Stimulated activated CD8-positive, alpha-beta memory T cell treated with anti-CD3 and anti-CD28 coated beads, Interleukin-4, amount 100 ng/mL, for 1 hour (primary cell): ENCODE measurements at places on chromosomes 2 and 18.
A peak's percentile ranks its signal among the peaks of the same experiment; 100 is the strongest.

DNA sequence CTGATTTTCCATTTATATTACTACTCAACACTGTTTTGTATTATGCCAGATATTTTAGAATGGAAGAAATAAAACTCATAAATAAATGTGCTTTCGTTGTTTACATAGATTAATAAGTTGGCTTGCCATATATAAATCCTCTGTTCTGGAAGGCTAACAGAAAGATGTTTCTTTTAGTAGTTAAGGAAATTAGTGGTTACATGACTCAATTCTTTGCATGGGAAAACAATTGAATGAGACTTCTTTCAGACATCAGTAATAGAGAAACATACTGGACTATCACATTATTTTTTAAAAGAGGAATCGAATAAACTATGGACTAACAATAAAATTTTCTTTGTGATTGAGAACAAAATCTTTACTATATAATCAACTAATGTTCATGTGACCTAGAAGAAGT, 336.5 kb downstream of the KCNS3 start:
- no peak for DNase-seq

DNA sequence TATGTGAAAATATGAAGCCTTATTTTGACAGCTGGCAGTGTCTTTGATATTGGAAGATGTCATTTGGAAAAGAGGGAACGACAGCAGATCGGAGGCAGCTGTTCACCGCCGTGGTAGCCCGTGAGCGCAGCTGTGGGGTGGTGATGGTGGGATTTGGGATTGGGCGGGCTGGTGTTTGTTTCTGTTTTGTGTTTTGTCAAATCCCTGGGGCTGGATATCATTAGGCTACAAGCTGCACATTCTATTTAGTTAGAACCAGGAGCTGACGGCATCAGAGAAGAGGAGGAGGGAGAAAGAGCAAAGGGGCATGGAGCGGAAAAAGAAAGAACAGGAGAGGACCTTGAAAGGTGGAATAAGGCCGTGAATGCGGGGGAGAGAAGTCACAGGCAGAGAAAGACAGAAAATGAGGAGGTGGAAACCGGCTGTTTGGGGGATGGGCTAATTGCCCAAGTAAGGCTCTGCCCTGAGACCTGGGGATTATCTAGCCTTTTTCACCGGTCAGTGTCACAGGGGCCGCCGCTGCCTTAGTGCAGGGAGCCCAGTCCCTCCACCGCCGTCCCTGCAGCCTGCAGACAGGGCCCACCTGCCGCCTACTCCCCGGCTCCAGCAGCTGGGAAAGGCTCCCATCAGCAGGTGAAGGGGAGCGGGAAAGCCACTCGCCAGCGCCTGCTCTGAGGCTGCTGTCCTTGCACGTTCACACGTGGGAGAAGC, 88.0 kb downstream of the ZCCHC2 start:
- DNase-seq = no peak

DNA sequence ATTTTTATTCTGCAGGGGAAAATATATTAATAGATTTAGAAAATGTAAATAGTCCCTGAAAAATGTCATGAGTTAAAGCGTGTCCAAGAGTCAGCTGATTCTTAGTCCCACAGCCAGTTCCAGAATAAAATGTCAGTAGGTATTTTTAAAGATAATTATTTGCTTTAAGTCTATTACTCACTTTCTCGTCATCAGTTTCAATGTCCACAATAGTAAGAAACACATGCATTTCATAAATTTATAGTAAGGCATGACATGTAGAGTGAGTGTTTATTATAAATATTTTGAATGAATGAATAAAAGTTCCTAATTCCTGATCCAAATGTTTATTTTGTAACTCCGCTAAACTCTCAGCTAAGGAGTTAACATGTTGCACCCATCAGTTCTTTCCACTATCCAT, 1044.0 kb upstream of the PIK3C3 start:
- no peak for DNase-seq

DNA sequence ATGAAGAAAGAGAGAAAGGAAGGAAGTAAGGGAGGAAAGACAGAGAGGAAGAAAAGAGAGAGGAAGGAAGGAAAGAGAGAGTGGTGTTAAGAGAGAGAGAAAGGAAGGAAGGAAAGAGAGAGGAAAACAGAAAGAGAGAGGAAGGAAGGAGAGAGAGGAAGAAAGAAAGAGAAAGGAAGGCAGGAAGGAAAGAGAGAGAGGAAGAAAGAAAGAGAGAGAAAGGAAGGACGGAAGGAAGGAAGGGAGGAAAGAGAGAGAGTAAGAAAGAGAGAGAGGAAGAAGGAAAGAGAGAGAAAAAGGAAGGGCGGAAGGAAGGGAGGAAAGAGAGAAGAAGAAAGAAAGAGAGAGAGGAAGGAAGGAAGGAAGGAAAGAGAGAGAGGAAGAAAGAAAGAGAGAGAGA, 127.4 kb downstream of the GALNT3 start:
- DNase-seq = no peak

GRCh38 chr2:238942080-238942725, 94.3 kb downstream of the TWIST2 start:
- DNase-seq = no peak

- DNase-seq = no peak
These were observed 61.4 kb upstream of the TUBA3E start for GRCh38 chr2:130259594-130259993.

DNA sequence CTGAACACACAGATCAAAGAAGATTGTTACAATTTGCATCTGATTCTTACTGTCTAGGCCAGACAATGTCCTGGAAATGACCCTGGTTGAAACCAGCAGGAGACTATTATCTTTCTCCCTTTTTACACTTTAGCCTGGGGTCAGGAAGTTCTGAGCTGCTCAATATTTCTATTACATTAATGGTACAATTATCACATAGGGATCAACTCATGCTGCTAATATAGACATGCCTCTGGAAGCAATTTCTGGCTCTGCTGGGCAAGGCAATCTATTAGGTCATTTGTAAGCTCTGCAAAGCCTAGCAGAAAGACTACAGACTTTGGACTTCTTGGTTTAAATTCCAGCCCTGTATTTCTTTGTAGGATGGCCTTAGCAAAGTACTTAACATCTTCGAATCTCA, 205.3 kb downstream of the LRP1B start:
- no peak for DNase-seq

- DNase-seq = no peak
These were observed 197.8 kb downstream of the TNS1 start for GRCh38 chr2:217804791-217805667.

- no peak for DNase-seq
These were observed 46.7 kb upstream of the FLACC1 start for GRCh38 chr2:201403880-201404279.

GRCh38 chr2:242015108-242016065, 145.9 kb downstream of the RTP5 start:
- DNase-seq = no peak

GRCh38 chr2:173964565-173965371, 405 bp downstream of the SP3 start:
- peak; percentile 65 for DNase-seq

- DNase-seq = no peak
These were observed at the start of gene TMEM163 for GRCh38 chr2:134718817-134719814. TSS of gene TMEM163 (minus strand) at chr2:134719000.

DNA sequence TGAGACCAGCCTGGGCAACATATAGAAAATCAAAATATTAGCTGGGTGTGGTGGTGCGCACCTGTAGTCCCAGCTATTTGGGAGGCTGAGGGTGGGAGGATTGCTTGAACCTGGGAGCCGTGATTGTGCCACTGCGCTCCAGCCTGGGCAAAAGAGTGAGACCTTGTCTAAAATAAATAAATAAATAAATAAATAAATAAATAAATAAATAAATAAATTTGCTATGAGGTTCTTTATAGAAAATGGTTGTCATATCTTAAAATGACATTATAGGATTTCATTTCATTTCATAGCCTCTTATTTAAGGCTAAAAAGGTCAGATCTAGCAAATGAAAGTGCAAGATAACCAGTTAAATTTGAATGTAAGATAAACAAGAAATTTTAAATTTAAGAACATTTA, 193.0 kb downstream of the NAPG start:
- DNase-seq = no peak

DNA sequence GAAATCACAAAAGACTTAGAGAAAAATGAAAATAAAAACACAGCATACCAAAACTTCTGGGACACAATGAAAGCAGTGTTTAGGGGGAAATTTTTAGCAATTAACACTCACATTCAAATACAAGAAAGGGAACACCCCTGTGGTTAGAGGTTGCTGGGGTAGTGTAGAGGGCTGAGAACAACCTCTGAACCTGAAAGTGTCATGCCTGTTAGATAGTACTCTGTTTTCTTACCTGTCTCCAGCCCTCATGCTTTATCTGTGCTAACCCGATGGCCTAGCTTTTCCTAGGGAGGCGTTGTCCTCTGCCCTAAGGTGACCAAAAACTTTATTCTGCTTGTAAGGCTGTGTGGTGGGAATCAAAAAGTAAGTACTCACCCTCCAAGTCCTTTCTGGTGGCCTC, 122.6 kb upstream of the OTX1 start:
- no peak for DNase-seq

GRCh38 chr2:180655842-180656454, 324.5 kb upstream of the UBE2E3 start:
- DNase-seq = no peak

DNA sequence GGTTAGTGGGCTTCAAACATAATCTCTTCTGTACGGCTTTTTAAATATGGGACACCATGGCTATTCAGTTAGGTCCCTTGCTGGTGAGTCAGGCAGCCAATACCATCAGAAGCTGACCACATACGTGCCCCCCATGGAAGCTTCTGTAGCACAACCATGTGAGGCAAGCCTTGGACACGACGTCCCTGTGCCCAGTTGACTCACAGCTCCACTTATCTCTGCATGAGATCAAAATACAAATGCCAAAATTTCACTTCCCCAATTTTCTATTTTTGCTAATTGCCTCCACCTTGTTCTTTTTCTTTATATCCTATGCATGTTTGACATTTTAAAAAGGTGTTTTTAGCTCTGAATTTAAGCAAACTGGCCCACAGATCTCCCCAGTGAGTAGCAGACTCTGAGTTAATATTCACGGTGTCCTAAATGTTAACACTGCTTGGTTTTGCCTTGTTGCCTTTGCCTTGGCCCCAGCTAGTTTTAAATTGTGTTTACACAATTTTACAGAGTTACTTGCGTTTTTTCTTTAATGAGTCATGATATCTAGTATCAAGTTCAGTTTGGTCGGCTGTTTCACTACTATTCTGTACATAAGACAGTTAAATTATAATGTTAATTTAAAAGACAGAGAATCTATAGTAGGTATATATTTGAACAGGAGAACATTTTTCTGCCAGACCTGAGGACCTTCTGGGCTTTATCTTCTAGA, 77.5 kb downstream of the CDCA7 start:
- DNase-seq = no peak

- no peak for DNase-seq
These were observed 159.5 kb upstream of the ZNF516 start for GRCh38 chr18:76654577-76654976.

- DNase-seq = no peak
These were observed 34.0 kb downstream of the BIN1 start for GRCh38 chr2:127072970-127073369.

GRCh38 chr18:79379251-79379905, 16.4 kb upstream of the NFATC1 start:
- DNase-seq = no peak

GRCh38 chr2:136162438-136162837, 44.5 kb upstream of the CXCR4 start:
- no peak for DNase-seq

DNA sequence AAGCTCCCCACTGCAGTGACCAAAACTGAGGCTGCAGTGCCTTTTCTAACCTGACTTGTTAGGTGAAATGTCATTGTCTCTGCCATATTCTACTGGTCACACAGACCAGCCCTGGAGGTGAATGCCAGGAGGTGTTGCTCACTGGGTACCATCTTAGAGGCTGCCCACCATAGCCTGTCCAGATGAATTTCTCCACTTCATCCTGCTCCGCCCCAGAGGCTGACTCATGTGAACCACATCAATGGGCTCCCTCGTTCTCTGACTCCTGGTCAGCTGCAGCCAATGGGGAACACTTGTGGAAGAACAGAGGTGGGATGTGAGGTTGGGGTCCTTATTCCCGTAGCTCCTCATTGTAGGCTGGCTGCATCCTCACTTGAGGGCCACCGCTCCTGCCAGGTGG, 3.4 kb upstream of the NARS1 start:
- DNase-seq = no peak

DNA sequence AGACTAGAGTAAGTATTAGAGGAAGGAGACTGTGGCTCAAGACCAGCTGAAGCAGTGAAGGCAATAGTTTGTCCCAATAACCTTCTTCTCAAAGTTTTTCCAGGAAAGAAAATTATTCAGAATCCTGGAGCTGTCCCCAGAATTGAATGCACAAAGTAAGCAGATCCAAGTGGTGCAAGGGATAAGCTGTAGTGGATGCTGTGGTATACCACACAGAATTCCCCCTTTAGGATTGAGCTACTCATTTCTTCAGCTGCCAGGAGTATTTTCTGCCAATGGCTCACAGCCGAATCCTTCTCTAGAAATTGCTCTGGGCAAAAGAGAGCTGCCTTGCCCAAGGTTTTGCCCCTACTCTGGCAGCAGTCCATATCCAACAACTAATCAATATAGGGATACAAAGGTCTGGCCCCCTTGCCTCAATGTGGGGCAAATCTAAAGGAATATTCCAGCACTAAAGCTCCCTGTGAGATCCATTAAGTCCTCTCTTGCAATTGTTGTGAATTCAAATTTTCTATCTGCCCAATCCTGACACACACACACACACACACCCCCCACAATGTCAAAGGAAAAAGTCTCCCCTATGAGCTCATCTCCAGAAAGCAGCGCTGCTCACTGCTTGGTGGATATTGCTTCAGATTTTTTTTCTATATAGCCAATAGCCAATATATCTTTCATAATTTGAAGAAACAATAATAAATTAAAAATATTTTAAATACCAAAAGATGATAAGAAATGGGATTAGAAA, 18.4 kb upstream of the TCF7L1 start:
- no peak for DNase-seq

DNA sequence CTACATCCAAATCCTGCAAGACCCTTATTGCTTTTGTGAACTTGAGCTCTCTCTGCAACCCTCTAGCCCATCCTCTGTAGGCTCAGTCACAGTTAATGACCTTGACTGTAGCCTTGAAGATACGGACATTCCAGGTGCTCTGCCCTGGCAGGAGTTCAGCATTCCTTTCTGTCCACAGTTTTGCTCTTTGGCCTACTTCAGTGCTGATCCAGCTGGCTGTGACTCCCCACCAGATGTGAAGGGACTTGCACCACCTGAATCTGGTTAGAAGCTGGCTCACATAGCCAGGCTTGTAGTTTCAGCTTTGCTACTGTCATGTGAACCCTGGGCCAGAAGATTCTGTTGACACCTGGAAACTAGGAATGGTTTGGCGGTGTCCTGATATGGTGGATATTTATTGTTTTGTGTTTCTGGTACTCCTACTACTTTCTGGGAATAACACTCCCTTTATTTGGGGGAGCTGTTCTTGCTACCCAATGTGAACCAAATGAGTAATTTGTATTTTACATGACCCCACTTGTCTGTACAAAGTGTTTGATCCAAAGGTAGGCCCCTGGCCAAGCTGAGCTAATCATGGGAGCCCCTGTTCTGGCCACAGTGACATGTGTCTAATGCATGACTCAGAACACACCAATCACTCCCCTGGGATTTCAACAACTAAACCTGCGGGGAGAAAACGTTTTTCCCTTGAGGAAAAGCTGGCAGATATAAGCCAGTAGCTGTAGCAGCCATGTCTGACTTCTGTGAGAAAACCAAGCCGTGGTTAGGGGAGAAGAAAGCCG, 73.4 kb downstream of the CDCA7 start:
- DNase-seq = no peak

GRCh38 chr2:128404709-128405466, 86.2 kb upstream of the HS6ST1 start:
- no peak for DNase-seq
